CD8-positive, alpha-beta memory T cell (primary cell): ENCODE measurements at places on chromosomes 4 and X. TPM values are rescaled to one million over a fixed set of nuclear protein-coding genes. Genes with fewer than 3 reads are reported as not detected.
A peak's percentile ranks its signal among the peaks of the same experiment; 100 is the strongest.

DNA sequence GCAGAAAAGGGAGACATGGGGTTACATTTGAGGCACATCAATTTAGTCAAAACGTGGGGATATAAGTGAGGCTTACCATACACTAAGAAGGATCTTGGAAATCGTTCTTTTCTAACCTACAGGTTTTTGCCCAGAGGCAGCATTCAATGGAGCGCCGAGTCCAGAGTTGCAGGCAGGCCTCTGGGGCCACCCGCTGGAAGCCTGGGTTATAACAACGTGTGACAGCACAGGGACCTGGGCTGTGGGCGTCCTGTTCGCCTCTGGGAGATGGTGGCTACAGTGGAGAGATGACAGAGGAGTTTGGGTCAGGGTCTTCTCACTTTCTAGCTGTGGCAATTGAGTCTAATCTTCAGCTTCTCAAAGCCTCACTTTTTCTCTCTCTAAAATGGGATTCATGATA lies 53.9 kb downstream of the ENPP6 start:
- peaks cover 4% of the 10 kb centered on the region for H3K4me1 ChIP-seq
- no peak overlapping the region for H3K27ac ChIP-seq
- no peak overlapping the region for H3K4me3 ChIP-seq
- no peak for DNase-seq
- no peaks in the 10 kb centered on the region for H3K36me3 ChIP-seq
- peaks cover 15% of the 10 kb centered on the region for H3K27me3 ChIP-seq

DNA sequence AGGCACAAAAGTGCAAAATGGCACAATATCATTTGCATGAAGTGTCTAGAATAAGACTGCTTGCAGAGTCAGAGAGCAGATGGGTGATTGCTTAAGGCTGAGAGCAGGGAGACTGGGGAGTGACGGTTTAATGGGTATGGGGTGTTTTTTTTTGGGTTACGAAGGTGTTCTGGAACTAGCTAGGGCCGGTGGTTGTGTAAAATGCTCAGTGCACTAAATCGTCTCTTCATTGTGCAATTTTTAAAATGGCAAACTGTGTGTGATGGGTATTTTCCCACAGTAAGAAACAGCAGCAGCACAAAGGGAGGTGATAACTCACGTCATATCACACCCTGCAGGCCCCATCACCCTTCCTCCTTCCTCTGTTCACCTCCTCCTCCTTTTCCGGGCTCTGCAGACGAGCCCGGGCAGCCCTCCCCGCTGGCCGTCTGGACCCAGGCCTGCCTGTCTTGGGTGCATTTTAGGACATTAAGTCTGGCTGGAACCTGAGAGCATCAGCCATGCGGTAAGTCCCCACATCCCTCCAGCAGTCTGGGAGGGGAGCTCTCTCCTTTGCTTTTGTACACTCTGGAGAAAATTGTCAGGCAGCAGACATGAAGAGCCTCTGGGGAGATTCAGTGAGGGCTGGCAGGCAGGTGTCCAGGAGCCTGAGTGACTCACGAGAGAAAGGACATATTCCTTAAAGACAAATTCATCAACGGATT lies 42.7 kb downstream of the ASMT start:
- H3K27me3 ChIP-seq = no peaks in the 10 kb centered on the region
- peaks cover 22% of the 10 kb centered on the region for H3K4me1 ChIP-seq
- DNase-seq = peak; percentile 74

DNA sequence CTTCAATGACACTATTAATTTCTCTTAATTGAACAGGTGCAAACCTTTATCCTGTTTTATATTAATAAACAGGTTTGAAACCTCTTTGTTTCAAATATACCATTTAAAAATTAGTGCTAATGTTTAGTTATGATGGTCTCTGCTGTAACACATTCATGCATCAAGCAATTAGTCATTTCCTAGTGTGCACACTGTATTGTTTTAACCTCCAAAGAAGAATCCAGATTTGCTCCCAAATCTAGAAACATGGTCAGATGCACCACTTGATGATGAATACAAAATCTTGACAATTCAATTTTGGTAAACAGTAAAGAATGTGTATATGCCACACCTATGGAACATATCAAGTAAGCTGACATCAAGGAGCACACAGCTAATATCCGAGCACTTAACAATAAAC lies 157.1 kb downstream of the TRIML1 start:
- no peak for DNase-seq
- H3K27me3 ChIP-seq = no peaks in the 10 kb centered on the region
- no peaks in the 10 kb centered on the region for H3K4me1 ChIP-seq

GRCh38 chrX:29229802-29230201 lies 642.6 kb downstream of the IL1RAPL1 start:
- no peaks in the 10 kb centered on the region for H3K4me1 ChIP-seq
- no peak for DNase-seq
- no peak overlapping the region for H3K27ac ChIP-seq
- no peaks in the 10 kb centered on the region for H3K36me3 ChIP-seq
- no peak overlapping the region for H3K4me3 ChIP-seq

DNA sequence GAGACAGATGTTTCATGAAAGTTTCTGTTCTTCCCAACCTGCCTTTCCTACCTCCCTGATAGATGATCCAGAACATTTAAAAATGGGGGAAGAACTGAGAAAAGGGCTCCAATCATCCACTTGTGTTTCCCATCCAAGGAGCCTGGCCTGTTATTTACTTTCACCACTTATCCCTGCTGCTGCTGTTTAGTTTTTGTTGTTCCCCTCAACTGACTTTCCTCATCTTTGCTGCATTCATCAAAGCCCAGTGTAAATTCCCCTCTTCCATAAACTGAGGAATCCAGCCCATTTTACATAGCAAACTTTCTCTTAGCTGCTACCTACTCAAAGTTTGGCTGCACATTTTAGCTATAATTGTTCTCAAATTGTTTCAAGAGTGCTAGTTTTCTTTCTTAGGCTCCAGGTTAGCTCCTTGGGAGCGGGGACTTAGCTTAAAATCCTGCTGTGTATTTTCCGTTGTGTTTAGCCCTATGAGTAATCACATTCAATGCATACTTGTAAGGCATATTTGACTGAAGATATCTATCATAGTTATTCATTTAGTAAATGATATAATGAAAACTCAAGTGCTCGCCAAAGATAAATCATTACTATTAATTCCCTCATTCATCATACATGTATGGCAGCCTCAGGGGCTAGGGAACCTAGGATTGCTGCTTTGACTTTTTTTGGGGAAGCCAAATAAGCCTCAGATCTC lies 1.4 kb upstream of the PTPN13 start:
- no peaks in the 10 kb centered on the region for H3K4me1 ChIP-seq
- no peak for DNase-seq
- H3K27me3 ChIP-seq = peaks cover 5% of the 10 kb centered on the region
- H3K36me3 ChIP-seq = no peaks in the 10 kb centered on the region
- no peak overlapping the region for H3K4me3 ChIP-seq
- H3K27ac ChIP-seq = no peak overlapping the region

DNA sequence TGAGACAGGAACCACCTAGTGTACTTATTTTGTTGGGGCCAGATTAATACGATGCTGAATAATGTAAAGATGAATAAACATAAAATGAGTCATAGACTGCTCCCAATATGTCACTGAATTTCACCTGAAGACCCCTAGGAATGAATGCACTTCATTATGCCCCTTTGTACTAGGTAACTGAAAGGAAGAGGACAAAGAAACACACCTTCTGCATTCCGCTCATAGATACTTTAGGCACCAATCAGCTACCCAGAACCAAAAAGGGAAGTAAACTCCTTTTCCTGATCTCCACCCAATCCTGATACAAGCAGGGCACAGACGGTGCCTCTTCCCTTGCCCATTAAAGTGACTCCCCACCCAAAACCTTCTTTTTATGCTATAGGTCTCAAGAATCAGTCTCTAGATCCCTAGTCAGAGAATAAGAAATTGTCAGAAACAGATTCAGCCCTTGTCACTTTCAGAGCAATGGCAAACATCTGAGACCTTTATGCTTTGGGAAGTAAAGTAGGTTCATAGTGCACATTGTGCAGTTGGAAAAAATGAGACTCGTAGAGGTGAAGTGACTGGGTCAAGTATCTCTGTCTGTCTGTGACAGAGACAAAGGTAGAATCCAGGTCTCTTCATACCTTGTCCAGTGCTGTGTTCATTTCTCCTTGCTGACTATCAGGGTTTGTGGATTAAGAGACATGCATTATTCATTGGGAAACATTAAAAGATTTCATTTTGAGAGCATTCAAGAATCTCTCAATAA lies 2.3 kb downstream of the GPR174 start:
- H3K27me3 ChIP-seq = no peaks in the 10 kb centered on the region
- H3K27ac ChIP-seq = peak overlapping the region; percentile 56
- H3K36me3 ChIP-seq = no peaks in the 10 kb centered on the region
- H3K4me1 ChIP-seq = peaks cover 16% of the 10 kb centered on the region
- no peak for DNase-seq

GRCh38 chr4:2193326-2193725 lies 48.6 kb downstream of the HAUS3 start:
- no peak overlapping the region for H3K27ac ChIP-seq
- no peak for DNase-seq
- H3K4me1 ChIP-seq = no peaks in the 10 kb centered on the region
- H3K27me3 ChIP-seq = no peaks in the 10 kb centered on the region
- no peak overlapping the region for H3K4me3 ChIP-seq
- no peaks in the 10 kb centered on the region for H3K36me3 ChIP-seq

DNA sequence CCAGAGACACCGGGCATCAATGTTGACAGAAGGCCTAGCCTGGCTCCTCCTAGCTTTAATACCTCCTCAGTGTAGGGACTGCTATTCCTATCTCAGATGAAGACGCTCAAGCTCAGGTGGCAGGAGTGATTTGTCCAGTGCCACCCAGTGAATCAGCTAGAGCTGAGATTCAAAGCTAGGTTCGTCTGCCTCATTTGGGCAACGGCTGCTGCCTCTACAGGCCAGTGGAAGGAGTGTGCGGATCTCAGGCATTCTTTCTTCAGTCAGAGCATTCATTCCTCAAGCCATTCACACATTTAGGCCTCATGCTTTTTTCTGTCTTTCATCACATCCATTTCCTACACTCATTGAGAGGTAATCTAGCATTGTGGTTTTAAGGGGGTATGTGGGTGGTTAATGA lies 7.3 kb downstream of the TSR2 start:
- no peak for DNase-seq
- no peak overlapping the region for H3K4me3 ChIP-seq
- H3K4me1 ChIP-seq = no peaks in the 10 kb centered on the region

- no peak for DNase-seq
- no peak overlapping the region for H3K4me3 ChIP-seq
- H3K4me1 ChIP-seq = peaks cover 23% of the 10 kb centered on the region
- H3K36me3 ChIP-seq = no peaks in the 10 kb centered on the region
- no peaks in the 10 kb centered on the region for H3K27me3 ChIP-seq
Measured at GRCh38 chrX:39777623-39778025, 320.1 kb downstream of the BCOR start.

DNA sequence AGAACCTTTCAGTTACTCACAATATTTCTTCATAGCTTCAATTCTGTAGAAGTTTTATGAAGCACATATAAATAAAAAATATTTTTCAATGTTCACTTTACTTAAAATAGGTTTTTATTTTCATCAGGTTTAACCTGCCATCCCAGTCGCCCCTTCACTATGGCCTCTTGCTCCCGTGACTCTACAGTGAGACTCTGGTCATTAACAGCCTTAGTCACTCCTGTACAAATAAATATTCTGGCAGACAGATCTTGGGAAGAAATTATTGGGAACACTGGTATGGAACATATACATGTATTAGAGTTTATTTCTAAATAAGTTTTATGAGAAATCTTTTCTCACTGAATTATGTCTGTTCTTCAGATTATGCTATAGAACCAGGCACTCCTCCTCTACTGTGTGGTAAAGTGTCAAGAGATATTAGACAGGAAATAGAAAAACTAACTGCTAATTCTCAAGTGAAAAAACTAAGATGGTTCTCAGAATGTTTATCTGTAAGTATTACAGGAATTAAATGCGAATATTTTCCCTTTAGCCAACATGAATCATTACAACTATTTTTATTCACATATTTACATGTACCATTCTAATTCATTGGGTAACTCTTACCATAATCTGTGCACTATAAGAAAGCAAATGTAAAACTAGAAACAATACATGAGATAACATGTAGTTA lies 45.6 kb downstream of the SPATA4 start:
- H3K36me3 ChIP-seq = no peaks in the 10 kb centered on the region
- no peak overlapping the region for H3K4me3 ChIP-seq
- DNase-seq = no peak
- H3K4me1 ChIP-seq = no peaks in the 10 kb centered on the region
- H3K27ac ChIP-seq = no peak overlapping the region
- no peaks in the 10 kb centered on the region for H3K27me3 ChIP-seq

DNA sequence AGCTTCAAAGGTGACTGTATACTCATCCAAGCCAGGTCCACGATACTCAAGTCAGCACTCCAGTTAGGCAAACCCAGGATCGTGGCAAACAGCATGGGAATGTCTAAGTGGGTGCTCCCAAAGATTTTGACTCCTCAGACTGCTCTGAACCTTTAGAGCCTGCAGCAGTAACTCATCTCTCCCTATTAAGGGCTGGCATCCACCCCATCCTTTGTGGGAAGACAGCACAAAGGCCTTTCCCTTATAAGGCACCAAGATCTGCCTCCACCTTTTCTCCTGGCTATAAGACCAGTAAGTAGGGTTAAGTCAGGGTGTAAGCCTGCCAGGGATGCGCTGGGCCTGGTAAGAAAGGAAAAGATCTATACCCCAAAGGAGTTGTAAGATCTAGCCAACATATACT lies 23.6 kb upstream of the SLC25A43 start:
- no peak overlapping the region for H3K4me3 ChIP-seq
- DNase-seq = no peak
- no peaks in the 10 kb centered on the region for H3K27me3 ChIP-seq

- H3K27ac ChIP-seq = no peak overlapping the region
- no peak for DNase-seq
- no peaks in the 10 kb centered on the region for H3K4me1 ChIP-seq
- no peaks in the 10 kb centered on the region for H3K36me3 ChIP-seq
Measured at GRCh38 chr4:77308843-77309242, 151.8 kb downstream of the CCNG2 start.

DNA sequence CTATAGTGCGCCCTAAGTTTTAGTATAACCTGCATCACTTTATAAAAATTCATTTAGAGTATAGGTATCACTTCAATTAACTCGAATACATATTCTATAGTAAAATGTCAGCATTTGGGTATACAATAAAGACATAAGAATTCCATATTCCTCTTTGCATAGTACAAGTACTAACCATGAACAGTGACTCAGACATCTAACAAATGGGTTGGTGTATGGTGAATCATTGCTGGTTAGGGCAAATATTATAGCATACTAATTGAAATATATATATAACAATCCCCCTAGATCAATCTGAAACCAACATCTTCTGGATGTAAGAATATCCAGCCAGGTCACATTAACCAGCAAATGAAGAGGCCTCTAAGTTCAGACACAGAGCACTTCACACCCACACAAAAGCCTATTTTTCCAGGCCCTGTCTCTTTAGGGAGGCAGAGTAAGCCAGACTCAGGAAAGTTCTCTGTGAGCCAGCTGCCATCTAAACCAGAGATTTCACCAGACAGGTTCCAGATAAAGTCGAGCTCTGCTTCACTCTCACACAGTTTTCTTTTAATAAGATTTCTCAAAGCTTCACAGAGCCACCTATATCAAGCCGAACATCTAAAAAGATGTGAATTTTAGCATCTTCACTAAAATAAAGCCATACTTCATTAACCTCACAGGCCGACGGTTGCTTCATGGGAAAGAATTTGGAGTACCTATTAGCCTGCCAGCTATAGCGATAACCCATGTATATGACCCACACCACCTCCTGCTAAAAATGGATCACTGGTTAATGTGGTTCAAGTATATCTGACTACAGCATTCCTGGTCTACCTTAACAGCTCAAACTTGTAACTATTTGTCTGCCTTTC lies 200.0 kb upstream of the FTHL17 start:
- H3K36me3 ChIP-seq = no peaks in the 10 kb centered on the region
- H3K27ac ChIP-seq = no peak overlapping the region
- no peaks in the 10 kb centered on the region for H3K27me3 ChIP-seq
- DNase-seq = no peak
- no peak overlapping the region for H3K4me3 ChIP-seq

Gene RS1
- total RNA-seq = not detected
